ENCODE measurements at places on chromosomes 11 and 22.

DNA sequence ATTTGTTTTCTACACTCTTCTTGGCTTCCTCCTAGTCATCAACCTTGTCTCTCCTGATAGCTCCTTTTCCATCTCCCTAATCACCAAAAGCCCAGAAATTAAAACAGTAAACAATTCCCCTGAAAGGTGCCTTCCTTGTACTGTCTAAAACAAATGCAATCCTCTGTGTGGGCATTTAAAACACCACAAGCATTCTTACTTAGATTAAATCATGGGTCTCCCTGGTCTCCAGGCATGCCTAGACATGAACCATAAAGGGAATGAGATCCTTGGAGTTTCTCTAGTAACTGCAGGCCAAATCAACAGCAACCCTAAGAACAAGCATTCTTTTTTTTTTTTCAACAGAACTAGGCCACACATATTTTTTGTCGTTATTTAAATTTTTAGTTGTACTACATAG lies 1.9 kb downstream of the BTG4 start:
- DNase-seq = no peak

GRCh38 chr11:106426696-106427095 lies 349.2 kb downstream of the AASDHPPT start:
- DNase-seq = no peak

DNA sequence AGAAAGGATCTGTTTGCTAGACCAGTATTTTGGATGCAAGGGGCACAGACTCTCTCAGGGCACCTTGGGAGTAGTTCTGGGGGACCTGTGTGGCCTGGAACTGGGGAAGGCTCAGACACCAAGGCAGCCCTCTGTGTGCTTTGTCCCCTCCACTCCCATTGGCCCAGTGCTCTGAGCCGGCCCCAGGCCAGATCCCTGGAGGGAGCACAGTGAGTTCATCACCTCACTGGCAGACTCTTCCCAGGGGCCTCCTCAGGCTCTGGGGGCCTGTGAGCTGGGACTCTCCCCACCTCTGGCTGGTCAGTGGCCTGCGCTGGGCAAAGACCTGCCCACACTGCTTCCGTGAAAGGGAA lies 51.7 kb downstream of the CHRDL2 start:
- no peak for DNase-seq

- DNase-seq = no peak
Observed at GRCh38 chr11:45997599-45997998, 75.1 kb downstream of the LARGE2 start.

DNA sequence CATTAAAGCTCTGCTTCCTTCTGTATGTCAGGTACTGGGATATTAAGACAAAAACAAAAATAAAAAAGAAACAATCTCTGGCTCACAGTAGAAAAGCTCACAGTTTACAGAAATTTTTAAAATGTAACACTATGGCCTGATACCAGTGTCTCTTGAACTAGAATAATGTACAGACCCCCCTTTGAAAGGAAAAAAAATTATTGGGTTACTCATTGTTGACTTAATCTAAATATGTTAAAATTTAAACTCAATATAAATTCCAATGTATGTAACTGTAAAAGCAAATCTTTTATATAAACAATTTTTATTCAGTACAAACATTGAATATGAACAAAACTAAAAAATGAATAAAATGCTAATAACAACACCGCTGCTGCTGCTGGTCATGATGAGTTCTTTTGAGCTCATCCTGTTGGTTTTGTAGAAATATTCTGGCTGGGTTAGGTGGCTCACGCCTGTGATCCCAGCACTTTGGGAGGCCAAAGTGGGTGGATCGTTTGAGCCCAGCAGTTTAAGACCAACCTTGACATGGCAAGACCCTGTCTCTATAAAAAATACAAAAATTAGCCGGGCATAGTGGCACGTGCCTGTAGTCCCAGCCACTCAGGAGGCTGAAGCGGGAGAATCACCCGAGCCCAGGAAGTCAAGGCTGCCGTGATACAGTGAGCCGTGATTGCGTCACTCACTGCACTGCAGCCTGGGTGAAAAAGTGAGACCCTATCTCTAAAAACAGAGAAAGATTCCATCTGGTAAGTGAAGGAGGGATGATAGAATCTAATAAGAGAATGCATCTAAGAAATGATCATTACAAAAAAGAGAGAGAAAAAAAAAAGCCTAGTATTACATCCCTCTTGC lies 11.8 kb upstream of the KCNE3 start:
- DNase-seq = no peak

- DNase-seq = no peak
Observed at GRCh38 chr11:124384399-124384798, at the start of gene OR8B2. Gene OR8B2 (minus strand): TSS chr11:124384499. CDS start chr11:124383343, 1,156 bp downstream.

DNA sequence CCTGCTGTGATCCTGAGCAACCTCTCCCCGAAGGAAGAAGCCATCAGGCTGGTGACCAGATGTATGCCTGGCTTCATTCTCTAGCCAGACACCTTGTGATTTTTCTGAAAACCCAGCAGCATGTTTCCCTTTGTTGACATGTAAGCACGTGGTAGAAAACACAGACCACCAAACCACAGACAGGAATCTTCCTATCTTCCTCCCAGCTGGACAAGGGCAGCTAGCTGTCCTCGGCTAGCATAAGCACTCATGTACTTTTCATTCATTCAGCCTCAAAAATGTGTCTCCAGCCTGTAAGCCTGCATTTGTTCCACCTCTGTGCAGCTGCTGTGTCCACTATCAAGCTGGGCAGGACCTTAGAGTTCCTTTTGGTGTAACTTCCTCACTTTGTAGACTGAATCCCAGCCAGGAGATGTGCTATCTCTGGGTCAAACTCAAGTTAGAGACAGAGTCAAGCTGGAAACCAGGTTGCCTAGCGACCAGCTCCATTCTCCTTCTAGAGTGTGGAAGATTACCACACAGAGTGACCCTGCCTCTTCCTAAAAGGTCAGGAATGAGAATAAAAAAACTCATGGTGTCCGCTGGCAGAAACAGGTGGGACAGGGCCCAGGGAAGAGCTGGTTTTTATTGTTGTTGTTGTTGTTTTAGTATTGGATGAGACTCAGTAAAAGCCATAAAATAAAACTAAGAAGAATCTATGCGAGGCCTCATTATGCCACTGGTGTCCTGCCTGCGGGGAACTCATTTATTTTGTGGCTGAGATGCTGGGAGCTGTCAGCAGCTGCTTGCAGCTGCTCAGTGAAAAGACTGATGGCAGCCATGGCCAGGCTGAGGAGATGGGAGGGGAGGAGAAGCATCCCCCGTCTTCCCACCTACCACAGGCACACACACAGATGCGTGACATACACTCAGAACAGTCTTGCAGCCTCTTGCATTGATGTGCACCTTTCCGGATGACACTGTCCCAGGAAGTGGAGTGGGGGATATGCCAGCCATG lies 7.4 kb upstream of the CLMP start:
- no peak for DNase-seq

DNA sequence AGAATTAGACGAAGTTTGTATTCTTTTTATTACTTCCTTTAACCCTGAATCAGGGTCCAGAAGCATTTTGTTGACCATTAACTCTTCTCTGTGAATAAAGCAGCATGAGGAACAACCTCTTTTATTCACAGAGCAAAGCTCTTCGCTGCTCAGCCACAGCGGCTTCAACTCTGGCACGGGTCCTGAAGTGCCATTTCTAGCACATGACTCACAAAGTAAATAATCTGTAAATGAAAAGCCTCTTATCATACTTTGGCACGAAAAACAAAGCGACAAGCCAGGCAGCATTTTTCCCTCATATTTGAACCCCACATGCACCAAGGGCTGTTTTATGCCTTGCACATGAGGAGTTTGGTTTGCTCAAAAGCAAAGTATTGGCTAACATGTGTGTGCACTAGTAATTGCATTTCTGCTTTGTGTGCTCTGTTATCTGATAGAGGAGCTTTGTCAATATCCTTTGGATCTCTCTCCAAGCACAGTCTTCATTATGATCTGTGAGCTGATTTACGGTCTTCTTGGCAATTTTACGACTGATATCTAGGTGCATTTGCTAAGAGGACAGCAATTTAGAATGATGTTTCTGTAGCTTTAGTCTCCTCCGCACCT lies 33.0 kb upstream of the APOBEC3A start:
- DNase-seq = no peak

DNA sequence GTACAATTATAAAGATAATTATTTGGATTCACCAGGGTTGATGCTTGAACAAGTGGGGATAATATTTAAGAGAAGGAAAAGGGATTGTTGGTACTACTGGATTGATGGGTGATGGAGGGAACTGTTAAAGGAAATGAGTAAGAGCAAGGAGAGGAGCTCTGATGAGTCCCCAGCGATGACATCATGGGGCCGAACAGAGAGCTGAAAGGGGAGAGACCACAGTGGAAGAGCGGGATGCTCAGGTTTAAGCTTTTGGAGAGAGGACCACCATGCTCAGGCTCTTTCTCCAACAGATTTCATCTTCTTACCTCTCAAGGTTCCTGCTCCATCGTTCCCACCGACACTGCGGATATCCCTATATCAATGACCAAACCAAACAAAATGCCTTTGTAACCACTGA lies 568.7 kb downstream of the ETS1 start:
- DNase-seq = no peak

GRCh38 chr11:102669664-102670063 lies 35.9 kb downstream of the MMP27 start:
- DNase-seq = no peak

DNA sequence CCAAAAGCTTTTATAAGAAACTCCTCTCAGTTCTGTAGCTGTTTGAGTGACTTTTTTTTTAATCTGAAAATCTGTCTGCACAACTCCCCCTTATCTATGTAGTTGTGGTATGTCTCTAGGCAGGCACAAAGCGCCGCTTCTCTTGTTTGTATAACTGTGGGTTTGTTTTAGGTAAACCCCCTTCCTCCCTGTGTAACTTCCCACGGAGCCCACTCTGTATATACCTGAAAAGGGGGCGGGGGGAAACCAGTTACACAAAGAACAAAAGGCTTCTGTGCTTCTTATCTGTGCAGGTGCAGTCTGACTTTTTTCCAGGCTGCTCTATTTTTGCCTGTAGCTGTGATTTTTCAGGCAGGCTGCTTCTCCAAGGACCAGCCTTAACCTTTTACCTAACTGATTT lies 13.2 kb downstream of the OR10AG1 start:
- no peak for DNase-seq

DNA sequence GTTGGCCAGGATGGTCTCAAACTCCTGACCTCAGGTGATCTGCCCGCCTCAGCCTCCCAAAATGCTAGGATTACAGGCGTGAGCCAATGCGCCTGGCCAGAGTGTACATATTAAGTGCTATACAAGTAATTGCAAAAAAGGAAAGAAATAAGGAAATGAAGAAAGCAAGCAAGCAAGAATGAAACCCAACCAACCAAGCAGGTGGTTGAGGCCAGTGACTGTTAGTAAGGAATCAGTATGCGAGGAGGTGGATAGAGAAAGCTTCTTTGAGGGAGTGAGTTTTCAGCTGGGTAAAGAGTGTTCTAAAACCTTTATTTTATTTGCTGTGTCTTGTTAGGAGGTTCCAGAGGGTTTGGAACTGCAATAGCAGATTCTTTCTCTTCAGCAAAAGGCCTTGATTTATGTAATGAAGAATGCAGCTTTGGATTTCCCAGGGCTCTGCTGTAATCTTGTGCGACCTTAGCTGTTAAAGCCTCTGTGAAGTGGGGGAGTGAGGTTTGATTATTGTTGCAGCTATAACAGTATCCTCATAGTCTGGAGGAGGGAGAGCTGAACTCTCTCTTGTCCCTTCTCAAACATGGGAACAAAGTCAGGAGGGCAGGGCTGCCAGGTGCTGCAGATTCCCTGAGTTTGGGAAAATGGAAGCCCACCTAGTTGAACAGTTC lies 5.7 kb downstream of the AMPD3 start:
- no peak for DNase-seq

GRCh38 chr22:30159561-30160353 lies 79.5 kb downstream of the HORMAD2 start:
- DNase-seq = no peak

- no peak for DNase-seq
Observed at GRCh38 chr22:43176090-43176489, 10.8 kb downstream of the TTLL12 start.

GRCh38 chr11:56783448-56784041 lies 35.0 kb upstream of the OR9G4 start:
- no peak for DNase-seq

DNA sequence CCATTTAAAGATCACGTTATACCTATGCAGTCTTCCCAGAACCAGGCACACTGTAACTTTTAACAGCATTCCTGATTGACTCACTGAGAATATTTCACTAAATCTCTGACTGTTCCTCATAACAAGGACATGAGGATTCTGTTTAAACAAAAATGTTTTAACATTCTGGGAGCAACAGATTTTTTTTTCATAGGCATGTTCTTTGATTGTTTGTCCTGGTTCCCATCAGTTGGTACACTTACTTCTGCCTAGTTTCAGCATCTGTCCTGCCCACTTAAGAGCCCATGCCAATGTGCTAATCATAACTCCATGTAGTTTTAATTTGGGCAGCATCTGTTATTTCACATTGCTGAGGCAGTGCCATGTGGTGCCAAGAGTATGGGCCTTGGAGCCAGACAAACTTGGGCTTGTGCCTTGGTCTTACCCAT lies 138.5 kb upstream of the CTSC start:
- DNase-seq = no peak

DNA sequence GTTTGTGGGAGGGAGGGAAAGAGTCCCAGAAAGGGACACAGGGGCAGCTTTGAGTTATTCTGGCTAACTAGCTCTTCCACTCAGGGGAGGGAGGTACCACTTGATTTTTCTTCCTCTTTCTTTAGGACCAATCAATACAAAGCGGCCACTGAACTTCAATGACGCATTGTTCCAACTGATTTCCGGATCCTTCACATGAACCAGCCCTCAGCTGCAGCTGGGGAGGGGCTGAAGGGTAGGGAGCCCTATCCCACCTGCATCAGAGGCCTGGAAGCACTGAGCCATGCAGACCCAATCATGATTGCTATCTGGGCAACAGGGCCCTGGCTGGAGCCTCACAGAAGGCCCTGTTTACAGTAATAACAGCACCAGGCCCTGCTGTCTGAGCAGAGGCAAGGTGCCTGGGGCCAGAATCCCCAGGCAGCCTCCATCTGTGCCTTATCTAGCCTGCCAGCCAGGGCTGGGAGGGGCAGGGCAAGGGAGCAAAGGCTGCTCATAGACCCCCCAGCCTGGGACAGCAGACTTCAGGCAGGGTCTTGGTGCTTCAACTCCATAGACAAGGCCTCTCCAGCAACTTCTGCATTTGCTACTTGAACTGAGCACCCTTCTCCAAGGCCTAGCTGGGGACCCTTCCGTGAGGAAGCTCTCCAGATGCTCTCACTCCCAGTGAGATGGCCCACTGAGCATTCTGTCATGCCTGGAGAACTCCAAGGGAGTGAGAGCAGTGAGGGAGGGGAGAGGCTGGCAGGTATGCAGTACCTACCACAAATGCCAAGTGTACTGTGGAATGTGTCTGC lies 22.5 kb downstream of the CLPB start:
- DNase-seq = no peak

- DNase-seq = no peak
Observed at GRCh38 chr11:60164550-60165075, 18.3 kb downstream of the MS4A6A start.

DNA sequence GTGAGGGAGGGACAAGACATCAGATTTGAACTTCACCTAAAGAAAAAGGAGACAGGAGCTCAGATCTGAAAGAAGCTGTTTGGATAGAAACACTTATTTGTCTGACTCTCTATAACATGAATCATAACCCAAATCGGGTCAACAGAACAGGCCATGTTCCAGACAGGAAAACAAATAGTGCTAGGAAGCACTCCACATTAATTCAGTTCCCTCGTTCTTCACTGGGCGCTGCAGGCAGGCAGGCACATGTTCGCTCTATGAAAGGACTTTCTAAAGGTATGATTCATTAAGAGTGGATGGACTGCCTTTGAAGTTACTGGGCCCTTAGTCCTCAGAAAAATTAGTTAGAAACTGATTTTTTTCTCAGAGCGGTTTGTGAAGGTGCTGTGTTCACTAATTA lies 137.5 kb upstream of the TRPC6 start:
- DNase-seq = no peak

GRCh38 chr22:46845296-46846149 lies 83.1 kb downstream of the TBC1D22A start:
- DNase-seq = no peak
